ENCODE measurements at places on chromosomes 16 and 17. TPM values are rescaled to one million over a fixed set of nuclear protein-coding genes. Genes with fewer than 3 reads are reported as not detected.

Gene SPATA22
- not detected for total RNA-seq

Gene CSF3
- 0.90 TPM for total RNA-seq

Gene KCNJ18
- not detected for total RNA-seq

Gene KRTAP2-1
- not detected for total RNA-seq

Gene KIF2B
- total RNA-seq, result not detected

Gene TNFRSF17
- not detected for total RNA-seq

Gene SLC12A3
- not detected for total RNA-seq

Gene LHX1
- total RNA-seq, result not detected

Gene SLC5A10
- total RNA-seq, result not detected

Gene RGS11
- total RNA-seq, result 0.38 TPM

Gene ATAD5
- total RNA-seq, result 1.5 TPM

Gene RAPGEFL1
- total RNA-seq, result 0.39 TPM

Gene GLIS2
- 0.39 TPM for total RNA-seq

Gene CDRT15L2
- not detected for total RNA-seq

Gene DHRS7C
- not detected for total RNA-seq

Gene HAP1
- 0.13 TPM for total RNA-seq

Gene WFDC1
- total RNA-seq, result not detected

Gene DNAAF8
- total RNA-seq, result 0.13 TPM

Gene PPY
- total RNA-seq, result not detected

Gene TPSG1
- not detected for total RNA-seq

Gene HOXB1
- total RNA-seq, result not detected

Gene OR3A2
- not detected for total RNA-seq

Gene STAT3
- 99.2 TPM for total RNA-seq

Gene ABCA8
- total RNA-seq, result under 0.01 TPM

Gene SKAP1
- not detected for total RNA-seq

Gene TAT
- not detected for total RNA-seq

Gene PABPN1L
- not detected for total RNA-seq

Gene TMC7
- 2.2 TPM for total RNA-seq

Gene CACNG4
- total RNA-seq, result not detected

Gene SRSF2
- total RNA-seq, result 184 TPM

Gene SOX8
- 0.26 TPM for total RNA-seq

Gene NARF
- total RNA-seq, result 56.0 TPM

Gene CYB561
- 12.9 TPM for total RNA-seq

Gene ORC6
- 5.8 TPM for total RNA-seq

Gene SMTNL2
- total RNA-seq, result not detected

Gene C1QTNF1
- 10.7 TPM for total RNA-seq

Gene PLA2G10
- total RNA-seq, result not detected

Gene ZFPM1
- 1.6 TPM for total RNA-seq

Gene P2RX5
- 0.77 TPM for total RNA-seq

Gene DHX58
- 3.5 TPM for total RNA-seq

Gene ACSM2B
- 0.38 TPM for total RNA-seq

Gene KRT25
- total RNA-seq, result not detected

Gene WNT3
- total RNA-seq, result 0.76 TPM

Gene TEX14
- total RNA-seq, result under 0.01 TPM

Gene KRTAP4-5
- total RNA-seq, result not detected

Gene TPPP3
- total RNA-seq, result under 0.01 TPM

Gene PPP1R27
- not detected for total RNA-seq

Gene SLFN14
- under 0.01 TPM for total RNA-seq

Gene PRSS8
- total RNA-seq, result not detected

Gene SULT1A2
- not detected for total RNA-seq

Gene MNT
- total RNA-seq, result 3.5 TPM

Gene PNMT
- 1.4 TPM for total RNA-seq

Gene IKZF3
- not detected for total RNA-seq

Gene TMUB2
- total RNA-seq, result 36.3 TPM
